Aorta (tissue), 5 donors: ENCODE measurements at places on chromosomes 6 and 20.

DNA sequence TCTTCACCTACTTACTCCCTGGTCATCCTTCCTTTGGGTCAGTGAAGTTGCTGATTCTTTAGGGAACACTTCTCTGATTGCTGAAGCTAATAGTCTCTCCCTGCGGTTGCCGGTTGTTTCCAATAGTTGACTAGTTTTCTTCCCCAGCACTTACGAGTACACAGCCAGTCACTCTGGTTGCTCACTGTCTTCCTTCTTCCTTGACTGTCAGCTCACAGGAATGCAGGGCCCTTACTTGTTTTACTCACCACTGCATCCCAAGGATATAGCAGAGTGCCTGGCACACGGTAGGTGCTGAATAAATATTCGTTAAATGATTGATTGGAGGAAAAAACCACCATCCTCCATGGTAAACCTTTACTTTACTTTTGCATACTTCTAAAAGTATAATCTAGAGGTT lies 345.0 kb downstream of the QKI start:
- no peak for DNase-seq

- DNase-seq: peak; percentile 90
Measured at GRCh38 chr20:50645253-50646068, 45.9 kb downstream of the RIPOR3 start.

- no peak for DNase-seq
Measured at GRCh38 chr20:44866703-44867335, 18.7 kb upstream of the YWHAB start.

- DNase-seq: no peak
Measured at GRCh38 chr20:51542033-51542570, 417 bp downstream of the NFATC2 start.

DNA sequence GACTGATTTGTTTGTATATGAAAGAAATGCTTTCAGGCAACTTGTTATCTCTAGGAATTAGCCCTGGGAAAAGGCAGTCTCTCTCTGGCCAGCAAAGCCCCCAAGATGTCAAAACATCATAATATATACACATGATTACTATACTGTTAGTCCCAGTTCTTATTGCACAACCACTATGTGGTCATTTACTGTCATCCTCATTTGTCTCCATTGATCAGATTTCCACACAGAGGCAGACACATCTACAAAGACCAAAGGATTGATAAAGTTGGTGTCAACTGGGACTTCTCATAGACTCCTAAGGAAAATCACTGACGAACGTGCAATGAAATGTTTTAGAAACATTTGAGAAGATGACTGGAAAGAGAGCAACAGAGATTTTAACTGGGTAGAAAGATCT lies 71.9 kb upstream of the POPDC3 start:
- DNase-seq: no peak

DNA sequence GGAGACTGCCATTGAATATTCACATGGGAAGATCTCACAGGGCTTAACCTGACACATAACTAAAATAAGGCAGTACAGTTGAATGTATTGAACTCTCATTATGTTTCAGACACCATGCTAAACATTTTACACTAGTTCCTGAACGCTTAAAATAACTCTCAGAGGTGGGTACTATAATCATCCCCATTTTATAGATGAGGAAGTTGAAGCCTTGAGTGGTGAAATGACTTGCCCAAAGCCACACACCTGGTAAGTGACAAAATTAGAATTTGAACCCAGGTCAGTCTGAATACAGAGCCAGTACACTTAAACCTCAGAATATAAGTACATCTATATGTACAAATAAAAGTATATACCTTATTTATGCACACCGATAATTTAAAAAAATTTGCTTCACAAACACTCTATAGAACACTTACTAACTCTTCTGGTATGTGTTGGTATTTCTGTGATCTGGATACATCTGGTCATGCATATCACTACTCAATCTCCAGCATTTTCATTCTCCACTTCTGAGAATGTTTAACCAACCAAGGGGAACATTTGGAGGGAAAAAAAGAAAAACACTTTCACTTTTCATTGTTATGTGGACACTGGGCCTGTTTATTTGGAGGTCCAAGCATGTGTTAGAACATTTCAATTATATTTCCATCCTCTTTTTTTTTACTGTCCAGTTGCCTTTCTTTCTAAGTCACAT lies 4.6 kb upstream of the BICRAL start:
- DNase-seq: no peak

DNA sequence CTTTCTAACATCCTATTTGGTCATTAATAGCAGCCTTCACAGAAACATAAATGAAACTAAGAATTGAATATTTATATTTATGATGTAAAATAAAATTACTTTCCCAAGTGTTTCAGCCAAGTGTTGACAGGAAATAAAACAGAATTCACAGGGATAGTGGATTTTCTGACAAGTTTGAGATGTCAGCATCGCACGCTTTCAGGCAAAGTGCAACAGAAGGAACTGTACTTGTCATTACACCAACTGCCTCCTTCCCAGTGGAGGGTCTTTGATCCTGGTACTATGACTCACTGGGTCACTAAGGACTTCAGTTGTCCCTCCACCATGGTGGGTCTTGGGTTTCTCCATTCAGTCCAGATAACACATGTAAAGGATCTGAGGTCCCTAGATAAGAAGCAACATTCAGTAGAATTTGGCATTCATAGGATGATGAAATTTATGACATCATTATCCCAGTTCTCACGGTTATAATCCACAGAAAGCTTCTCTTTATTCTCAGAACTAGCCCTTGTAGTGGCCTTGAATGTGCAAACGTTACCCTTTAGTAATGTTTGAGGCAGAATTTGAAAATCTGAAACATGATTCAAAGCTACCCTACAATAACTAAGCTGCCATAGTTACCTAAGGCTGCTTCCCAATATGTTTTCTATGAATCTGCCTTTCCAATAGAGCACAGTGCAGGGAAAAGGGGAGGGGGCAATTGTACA lies 3.8 kb upstream of the TNFAIP3 start:
- DNase-seq: no peak

DNA sequence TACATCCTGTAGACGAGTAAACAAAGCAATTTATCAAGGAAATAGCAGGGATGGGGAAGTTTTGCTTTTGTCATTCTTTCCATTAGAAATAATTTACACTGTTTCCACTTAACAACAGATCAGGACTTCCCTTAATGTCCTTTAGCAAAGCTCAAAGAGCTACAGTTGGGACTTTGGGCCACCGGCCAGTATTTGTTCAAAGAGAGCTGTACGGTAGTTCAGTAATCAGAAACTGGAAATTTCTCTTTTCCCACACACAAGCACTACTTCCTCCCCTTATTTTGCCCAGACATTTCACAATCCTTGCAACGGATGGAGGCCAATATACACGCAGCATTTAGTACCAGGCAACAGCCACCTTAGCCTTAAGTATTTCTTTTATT lies 12.1 kb upstream of the HINT3 start:
- peak; percentile 74 for DNase-seq

- DNase-seq: no peak
Measured at GRCh38 chr6:136701045-136701444, 91.2 kb downstream of the MAP3K5 start.

DNA sequence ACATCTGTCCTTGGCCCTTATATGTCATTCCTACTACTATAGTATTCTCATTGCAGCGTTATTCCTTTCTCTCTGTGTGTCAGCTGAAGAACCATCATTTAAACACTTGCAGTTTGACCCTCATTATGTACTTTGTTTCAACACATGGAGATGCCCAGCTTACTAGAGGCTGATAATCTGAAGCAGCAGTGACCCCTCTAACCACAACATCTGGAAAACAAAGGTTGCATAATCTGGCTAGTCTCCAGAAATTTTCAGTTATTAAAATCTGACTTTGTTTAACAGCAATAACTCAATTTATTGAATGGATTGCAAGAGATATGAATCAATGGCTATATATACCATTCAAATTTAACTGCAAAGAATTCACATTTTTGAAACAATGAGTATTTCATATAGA lies 6.6 kb upstream of the PHIP start:
- DNase-seq: no peak

DNA sequence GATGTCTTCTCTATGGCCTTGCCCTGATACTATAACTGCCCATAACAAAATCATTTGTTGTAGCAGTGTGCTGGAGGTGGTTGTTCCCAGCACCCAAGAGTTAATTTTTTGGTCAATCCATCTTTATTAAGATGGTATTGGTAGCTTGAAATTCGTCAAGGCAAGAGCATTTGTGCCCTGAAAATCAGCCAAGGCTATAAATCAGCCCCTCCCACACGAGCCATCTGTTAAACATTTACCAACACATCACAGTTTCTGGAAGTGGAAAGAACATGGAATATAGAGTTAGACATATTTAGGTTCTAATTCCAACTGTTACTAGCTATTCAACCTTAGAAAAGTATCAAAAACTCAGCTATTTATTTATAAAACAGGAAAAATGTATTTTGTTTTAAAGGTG lies 888.4 kb upstream of the GJE1 start:
- DNase-seq: no peak

DNA sequence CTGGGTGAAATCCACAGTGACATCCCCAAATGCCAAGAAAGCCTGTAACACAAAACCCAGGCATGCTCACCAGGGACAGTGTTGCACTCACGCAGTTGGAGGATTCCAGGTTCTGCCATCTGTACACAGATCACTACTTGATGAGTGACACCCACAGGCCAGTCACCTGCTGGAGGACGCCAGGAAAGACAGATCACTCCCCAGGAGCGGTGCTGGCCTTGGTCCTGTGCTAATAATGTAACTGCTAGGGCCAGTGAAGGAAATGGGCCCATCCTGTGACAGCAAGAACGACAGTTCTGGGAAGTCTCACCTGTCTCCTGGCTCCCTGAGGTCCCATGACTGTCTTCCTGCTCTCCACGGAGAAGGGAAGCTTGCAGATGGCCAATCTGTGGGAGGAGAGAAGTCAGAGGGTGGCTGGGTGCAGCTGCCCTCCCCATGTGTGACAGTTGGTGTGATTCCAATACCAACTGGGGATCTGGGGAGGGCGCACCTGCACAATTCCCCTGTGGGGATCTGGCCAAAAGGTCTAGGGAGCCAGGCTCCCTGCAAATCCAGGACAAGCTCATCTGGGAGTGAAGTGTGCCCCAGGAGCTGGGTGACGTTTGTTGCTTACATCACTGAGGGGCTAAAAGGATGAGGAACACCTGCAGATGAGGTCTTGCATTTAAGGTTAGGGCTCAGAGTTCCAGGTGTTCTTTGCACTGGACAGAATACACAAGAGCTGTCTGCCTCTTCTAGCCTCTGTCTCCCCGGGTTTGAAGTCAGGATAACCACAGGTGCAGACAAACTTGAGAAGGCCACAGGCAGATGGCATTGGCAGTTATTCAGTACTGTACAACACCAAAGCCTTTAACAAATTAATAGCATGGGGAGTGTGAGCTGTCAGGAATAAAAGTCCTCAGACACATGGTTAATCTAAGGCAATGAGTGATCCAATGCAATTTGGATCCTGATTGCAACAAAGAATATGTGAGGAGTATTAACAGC lies 10.3 kb downstream of the ZNF337 start:
- no peak for DNase-seq

DNA sequence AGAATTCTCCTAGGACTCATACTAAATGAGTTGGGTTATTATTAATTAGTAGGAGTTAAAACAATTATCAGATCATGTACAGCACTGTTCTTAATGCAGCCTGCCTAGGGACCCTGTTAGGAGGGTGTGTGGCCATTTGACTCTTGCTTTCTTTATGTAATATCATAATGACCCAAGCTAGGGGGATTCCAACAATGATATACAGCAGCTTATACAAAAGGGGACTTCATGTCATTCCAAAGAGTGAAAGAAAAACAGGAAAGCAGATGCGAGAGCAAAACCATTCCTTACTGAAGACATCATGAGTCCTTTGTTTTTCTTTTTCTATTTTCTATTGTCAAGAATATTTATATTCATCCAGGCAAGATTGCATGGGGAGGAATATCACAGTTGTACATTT lies 455.2 kb downstream of the PLCB1 start:
- no peak for DNase-seq

GRCh38 chr6:20906945-20907344 lies 372.7 kb downstream of the CDKAL1 start:
- no peak for DNase-seq

DNA sequence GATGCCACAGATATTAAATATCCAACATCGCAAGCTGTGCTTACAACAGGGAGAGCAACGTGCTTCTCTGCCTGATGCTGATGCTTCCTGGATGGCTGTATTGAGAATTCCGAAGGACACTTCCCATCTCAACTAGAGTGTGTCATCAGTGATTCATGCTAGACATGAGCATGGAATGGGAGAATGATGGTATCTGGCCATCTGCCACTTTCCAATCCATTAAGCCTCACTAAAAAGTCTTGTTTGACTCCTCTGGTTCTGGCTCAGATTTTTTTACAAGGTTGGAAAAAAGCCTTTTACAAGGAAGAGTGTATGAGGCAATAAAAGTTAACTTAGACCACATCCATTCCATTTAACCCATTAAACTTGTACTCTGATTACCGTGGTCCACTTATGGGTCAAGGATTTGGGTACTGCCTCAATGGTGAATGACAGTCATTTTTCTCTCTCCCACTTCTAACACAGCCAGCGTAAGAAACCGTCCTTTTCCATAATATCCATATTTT lies 265.3 kb downstream of the UST start:
- DNase-seq: no peak

GRCh38 chr6:48615041-48615440 lies 504.0 kb upstream of the PTCHD4 start:
- no peak for DNase-seq

- no peak for DNase-seq
Measured at GRCh38 chr6:43278524-43279078, 19.5 kb upstream of the SLC22A7 start.

GRCh38 chr20:63947638-63948456 lies 8.4 kb downstream of the UCKL1 start:
- no peak for DNase-seq

GRCh38 chr6:108874470-108875160 lies 26.4 kb downstream of the ARMC2 start:
- DNase-seq: peak; percentile 65

DNA sequence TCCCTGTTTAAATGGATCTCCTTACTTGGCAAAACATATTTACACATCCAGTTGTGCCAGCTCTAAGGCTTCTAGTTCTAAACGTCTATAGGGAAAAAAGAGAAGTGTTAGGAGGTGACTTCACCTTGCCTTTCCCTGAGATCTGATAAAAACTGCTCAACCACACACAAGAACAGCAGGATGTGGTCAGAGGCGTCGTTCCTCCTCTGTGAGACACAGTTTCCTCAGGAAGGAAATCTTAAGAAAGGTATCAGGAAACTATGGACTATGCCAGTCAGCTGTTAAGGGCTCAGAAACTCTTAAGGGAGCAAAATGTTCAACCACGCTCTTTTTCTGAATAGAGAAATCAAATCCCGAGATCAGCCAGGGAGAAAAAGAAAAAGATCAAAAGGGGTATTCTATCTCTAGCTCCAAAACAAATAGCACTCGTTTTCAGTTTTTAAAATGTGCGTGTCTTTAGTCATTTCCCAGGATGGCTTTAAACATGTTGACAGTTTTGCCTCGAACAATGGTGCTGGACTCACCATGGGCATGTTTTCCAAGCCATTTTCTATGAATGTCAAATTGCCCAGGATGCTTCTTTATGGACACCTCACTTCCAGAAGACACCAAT lies 154.5 kb downstream of the HACE1 start:
- DNase-seq: no peak

GRCh38 chr20:9940329-9940728 lies 94.5 kb upstream of the ANKEF1 start:
- no peak for DNase-seq
